Naive thymus-derived CD8-positive, alpha-beta T cell (primary cell): ENCODE measurements at places on chromosomes 3 and 15.

- no peak for DNase-seq
Measured at GRCh38 chr3:63896332-63897030, 15.7 kb downstream of the SCAANT1 start.

GRCh38 chr3:31300456-31301443 is 232.0 kb upstream of the STT3B start:
- DNase-seq: no peak

DNA sequence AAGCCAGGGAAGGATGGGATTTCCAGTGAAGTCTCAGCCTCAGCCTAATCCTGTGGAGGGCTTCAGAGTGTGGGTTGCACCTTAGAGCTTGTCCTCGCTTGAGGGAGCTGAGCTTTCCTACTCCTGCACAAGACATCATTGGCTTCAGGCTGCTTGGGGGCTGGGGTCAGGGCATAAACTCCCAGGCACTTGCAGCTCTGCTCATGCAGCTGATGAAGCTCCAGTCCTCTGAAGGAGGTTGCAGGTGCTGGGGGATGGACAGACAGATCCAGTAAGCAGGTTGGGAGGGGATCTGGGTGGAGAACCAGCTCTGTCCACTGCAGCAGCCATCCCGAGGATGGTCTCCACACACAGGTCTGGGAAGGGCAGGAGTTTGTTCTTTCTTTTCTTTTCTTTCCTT is 19.4 kb upstream of the POLG start:
- DNase-seq: no peak

DNA sequence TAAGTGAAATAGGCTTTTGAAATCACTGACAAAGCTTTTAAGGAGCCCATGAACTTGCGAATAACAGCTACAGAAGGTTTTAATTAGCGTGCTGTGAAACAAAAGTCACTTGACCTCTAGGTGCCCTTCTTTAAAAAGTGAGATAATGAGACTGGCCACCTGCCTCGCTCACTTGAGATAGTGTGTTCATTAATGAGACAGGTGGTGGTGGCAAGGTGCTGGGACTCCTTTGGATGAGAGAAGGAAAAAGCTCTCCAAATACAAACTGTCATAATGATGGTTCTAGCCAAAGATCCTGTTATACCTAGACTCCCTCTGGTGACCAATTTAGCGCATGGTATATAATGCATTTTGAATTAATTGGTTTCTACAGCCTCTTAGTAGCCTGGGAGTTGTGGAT is 22.7 kb upstream of the IREB2 start:
- DNase-seq: no peak

- DNase-seq: no peak
Measured at GRCh38 chr3:148884261-148884660, 19.2 kb downstream of the CPA3 start.

DNA sequence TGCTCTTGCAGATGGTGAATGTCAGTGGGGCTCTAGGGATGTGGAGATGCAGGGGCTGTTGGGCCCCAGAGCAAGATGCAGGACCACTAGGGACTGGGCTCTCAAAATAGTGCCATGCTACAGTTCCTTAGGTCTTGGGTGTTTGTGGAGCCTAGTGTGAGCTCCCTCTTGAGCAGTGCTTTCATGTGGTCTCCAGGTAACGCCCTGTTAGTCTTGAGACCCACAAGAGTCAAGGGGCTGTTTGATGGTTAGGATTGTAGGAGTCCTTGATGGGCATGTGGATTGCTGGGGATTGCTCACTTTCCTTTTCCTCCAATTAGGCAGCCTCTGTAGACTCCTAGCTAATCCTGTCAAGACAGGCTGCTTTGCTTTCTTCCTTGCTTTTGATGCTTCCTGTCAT is 56.0 kb downstream of the CCDC66 start:
- no peak for DNase-seq

DNA sequence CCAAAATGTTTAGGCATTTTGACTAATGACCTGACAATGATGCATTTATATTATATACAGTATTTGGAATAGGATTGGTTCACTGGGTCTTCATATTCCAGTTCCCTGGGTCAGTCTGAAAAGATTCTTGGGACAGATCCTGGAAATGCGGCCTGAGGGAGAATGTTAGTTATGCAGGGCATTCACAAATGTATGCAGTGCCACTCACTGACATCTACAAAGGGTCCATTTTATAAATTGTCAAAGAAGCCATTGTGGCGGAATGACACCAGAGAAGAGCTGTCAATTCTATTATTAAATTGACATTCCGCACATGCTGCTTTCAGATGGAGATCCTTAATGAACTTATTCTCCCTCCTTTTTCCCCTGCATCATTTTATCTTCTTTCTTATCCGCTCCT is 176.6 kb downstream of the VGLL3 start:
- no peak for DNase-seq

- no peak for DNase-seq
Measured at GRCh38 chr3:46484911-46485778, 12.6 kb upstream of the RTP3 start.

DNA sequence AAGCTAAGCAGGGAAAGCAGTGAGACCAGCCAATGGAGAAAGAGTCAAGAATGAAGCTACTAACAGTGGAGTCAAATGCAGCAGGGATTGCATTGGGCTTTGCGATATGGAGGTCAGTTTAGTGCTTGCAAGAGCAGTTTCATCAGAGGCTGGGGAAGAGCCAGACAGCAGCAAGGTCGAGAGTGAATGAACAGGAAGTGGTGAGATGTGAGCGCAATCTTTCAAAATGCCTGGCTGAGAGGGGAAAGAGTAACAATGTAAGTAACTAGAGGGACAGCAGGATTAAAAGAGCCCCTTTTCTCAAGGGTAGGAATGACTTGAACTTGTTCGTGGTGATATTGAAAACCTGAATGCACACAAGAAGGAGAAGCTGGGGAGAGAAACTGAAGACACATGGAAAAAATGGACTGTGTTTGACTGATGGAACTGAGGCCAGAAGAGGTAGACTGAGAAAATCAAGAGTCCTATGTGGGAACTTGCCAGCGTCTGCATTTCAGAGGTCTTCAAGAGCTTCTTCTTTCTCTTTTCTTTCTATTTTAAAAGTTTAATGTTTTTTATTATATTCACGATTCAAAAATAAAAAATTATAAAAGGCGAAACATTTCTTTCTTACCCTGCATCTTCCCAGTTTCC is 30.6 kb upstream of the GPR160 start:
- peak; percentile 33 for DNase-seq

- no peak for DNase-seq
Measured at GRCh38 chr15:77540312-77541060, 92.2 kb downstream of the LINGO1 start.

DNA sequence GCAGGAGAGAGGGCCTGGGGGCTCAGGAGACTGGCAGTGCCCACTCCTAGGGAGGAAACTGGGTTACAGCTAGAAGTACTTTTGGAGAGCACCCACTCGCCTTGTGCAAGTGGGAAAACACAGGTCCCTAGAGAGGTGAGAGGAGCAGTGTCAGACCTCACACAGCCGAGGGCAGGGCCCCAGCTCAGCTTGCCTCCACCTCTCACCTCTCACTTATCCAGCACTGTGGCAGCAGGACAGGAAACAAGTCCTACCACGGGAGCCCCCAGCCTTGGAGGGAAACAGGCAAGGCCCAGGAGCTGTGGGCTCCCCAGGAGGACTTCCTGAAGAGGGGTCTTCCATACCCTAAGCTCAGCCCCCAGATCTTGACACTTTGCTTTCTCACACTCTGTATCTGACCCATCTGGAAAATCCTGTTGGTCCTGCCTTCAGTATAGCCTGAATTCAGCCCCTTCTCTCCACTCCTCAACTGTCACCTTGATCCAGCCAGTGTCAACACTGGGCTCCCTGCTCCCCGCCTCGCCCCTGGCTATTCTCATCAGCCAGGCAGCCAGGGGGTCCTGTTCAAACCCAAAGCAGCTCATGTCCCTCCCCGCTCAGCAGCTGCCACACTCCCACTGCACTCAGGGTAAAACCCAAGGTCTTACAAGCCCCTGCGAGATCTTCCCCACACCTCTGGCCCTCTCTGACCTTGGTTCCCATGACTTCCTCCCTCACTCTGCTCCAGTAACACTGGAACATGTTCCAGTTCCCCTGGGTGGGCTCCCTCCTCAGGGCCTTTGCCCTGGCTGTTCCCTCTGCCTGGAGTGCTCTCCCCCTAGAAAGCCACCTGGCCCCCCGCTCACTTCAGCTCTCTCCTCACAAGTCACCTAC is 870 bp upstream of the TMEM40 start:
- DNase-seq: no peak

GRCh38 chr15:47609693-47610092 is 107.6 kb upstream of the SEMA6D start:
- no peak for DNase-seq

DNA sequence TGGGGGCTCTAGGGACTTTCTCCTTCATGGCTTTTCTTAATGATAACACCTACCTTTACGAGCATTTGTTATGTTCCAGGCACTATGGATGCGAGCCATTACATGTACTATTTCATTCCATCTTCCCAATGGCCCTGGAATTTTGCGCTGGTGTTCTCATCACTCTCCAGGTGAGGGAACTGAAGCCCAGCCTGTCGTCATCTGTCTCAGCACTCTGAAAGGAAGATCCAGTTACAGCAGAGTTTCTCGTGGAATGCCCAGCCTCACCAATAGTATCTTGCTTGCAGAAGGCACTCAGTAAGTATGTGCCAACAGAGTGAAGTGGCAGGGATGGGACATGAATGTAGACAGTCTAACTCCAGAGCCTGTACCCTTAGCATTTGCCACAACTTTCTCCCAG is 56.8 kb downstream of the NOX5 start:
- DNase-seq: no peak

DNA sequence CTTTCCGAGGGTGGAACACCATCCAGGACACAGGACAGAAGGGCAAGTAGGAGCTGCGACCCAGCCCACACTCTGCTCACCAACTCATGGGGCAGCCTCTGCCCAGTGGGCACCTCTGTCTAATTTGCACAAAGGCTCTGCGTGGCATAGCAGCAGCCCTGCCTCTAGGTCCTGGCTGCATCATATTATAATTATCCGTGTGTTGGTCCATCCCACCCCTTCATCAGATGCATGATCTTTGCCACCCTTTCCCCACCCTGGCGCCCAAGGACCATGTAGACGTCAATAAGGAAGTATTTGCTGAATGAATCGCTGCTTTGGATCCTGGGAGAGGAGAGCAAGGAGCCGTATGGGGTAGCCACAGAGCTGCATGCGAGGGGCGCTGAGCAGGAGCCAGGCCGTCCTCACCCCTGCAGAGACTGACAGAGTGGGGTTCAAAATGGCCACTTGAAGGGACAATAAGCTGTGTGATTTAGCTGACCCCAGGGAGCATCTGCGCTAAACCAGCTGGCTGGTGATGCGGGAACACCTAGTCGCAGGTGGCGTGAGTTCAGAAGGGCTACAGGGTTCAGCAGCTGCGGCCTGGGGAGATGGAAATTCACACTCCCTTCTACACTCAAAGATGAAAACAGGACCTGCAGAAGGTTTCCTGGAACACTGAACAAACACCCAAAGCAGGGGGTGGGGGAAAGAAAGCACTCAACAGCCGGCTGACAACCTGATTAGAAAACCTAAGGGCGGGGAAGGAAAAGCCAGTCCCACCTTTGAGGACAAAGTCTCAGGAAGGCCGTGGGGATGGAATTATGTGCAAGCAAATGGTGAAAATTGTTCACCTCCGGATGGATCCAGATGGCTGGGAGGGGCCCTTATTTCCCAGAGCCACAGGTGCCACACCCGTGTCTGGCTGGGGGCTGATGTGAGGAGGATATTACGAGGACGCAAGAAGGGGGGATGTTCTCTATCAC is 6.4 kb downstream of the MGLL start:
- DNase-seq: no peak

DNA sequence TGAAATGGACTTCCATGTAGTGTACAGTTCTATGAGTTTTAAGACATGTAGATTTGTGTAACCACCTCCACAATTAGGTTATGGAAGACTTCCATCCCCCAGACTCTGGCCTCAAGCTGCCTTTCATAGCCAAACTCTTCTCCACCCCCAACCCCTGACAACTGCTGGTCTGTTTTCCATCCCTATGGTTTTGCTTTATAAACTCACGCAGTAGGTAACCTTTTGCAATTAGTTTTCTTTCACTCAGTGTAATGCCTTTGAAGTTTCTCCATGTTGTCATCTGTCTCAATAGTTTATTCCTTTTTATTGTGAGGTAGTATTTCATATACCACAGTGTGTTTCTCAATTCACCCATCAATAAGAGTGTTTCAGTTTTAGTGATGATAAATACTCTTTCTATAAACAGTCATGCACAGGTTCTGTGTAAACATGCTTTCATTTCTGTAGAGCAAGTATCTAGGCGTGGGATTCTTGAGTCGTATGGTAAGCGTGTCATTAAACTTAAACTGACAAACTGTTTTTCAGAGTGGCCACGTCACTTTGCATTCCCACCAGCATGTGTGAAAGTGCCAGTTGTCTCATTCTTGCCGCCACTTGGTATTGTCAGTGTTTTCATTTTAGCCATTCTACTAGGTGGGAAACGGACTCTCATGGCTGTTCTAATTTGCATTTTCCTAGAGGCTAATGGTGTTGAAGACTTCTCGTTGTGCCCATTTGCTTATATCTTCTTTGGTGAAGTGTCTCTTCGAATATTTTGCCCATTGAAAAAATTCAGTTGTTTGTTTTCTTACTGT is 47.3 kb upstream of the ALDH1A3 start:
- no peak for DNase-seq

GRCh38 chr15:67792250-67792942 is 32.9 kb upstream of the SKOR1 start:
- no peak for DNase-seq

- DNase-seq: no peak
Measured at GRCh38 chr3:160125258-160125657, 100.0 kb upstream of the C3orf80 start.
